Fibroblast of villous mesenchyme (primary cell): ENCODE measurements at places on chromosomes 7 and 10. TPM values are rescaled to one million over a fixed set of nuclear protein-coding genes. Genes with fewer than 3 reads are reported as not detected.

DNA sequence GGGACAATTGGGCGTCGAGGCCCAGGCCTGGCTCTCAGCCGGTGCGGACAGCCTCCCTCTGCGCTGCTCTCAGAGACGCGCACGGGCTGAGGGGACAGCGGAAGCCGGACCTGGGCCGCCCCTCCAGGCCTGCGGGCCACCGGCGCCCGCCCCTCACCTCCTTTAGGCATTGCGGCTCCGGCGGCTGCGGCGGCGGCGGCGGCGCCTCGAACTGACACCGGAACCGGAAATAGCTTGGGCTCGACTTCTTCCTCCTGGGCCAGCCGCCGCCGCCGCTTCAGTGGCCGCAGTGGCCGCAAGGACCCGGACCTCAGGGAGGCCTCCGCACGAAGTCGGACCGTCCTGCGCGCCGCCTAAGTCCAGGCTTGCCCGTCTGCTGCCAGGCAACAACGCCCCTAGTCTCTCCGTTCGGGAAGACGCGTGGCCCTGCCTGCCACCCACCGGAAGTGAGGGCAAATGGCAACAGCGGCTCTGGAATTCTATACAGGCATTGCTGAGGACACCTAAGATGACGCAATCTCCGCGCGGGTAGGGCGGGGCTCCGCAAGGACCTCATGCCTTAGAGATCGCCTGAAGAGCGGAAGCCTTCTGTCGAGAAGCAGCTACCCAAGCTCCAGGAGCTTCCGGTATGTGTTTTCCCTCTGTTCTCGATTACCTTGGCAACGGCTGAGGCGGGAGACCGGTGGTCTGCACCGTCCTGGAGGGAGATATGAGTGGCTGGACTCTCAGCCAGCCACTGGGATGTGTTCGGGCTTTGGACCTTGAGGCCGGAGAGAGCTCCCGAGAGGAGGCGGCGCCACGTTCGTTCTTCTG is at the start of the genes BUD31 and PDAP1:
TSS of gene BUD31 (plus strand) at position 591 of the 813 bp plus-strand sequence. CDS start 2,124 bp downstream, outside the sequence.
TSS of gene PDAP1 (minus strand) at position 219 of the 813 bp plus-strand sequence. CDS start at position 170, 49 bp downstream.
- DNase-seq, result peak; percentile 97

GRCh38 chr10:30959836-30960210 is 71.8 kb downstream of the ZNF438 start:
- DNase-seq, result no peak

GRCh38 chr7:46033592-46033991 is 112.5 kb upstream of the IGFBP3 start:
- DNase-seq, result no peak

DNA sequence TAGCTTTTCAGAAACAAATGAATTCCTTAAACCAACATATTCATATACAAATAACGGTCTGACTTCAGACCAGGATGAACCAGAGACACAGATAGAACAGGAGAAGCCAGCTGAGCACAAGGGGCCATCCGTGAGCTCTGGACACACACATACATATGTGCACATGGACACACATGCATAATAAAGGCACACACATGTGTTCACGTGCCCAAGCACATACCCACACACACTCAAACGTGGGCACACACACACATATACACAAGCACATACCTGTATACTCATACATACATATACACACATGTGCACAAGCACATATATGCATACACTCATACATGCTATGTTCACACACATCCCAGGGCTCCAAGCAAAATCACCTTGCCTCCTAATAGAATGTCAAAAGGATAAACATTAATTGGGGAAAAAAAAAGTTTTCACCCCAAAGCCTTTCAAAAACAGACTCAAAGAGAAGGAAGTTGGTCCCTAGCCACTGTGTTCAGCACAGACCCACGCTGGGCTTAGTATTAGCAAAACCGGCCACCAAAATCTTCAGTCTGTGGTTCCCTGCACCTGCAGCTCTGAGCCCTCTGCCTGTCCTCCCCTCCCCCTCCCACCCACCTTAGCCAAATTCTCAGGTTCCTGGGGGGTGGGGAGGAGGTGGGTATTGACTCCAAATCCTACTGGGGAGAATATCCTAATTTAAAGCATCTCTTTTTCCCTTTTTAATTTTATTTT is 100.4 kb upstream of the MACROH2A2 start:
- no peak for DNase-seq

DNA sequence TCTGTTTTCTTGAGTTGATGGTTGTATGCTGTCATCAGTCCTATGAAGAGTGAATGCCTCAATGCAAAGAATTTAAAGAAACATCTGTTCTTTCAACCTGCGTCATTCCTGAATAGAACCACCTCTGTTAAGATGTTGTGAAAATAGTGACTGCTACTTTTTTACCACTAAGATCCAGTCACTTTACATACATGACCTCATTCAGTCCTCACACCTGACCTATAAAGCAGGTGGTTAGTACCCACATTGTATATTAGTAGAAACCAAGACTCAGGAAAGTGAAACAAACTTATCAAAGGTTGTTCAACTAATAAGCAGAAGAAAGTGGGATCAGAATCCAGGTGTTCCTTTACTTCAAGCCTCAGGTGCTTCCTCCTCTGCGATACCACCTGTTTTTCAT is 64.8 kb downstream of the ITGB8 start:
- DNase-seq, result no peak

DNA sequence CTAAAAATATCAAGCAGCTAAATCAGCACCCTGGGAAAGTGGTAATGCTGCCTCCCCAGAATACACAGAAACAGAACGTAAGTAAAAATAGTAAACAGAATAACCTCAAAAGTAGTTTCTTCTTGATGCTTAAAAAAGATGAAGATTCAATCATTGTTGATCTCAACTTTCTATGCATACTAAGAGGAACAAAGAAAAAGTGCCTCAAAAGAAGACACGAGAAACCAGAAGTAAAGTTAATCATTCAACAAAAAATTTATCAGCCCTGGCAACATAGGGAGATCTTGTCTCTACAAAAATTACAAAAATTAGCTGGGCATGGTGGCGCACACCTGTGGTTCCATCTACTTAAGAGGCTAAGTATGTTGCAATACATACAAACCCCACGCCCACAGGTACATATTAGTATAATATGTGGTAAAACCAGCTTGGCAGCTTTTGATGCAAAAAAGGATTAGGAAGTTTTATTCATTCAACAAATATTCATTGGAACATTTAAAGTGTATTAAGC is 153.7 kb downstream of the NRBF2 start:
- DNase-seq, result no peak

CPA4 gene
- 22.5 and 90.2 TPM in 2 replicates for total RNA-seq

ACTR3C gene
- total RNA-seq, result 7.4 and 13.4 TPM in 2 replicates
